ENCODE measurements at places on chromosomes 13 and 19. TPM values are rescaled to one million over a fixed set of nuclear protein-coding genes. Genes with fewer than 3 reads are reported as not detected.

LGALS7 gene
- polyA plus RNA-seq: not detected

SLC8A2 gene
- not detected for polyA plus RNA-seq

ELSPBP1 gene
- polyA plus RNA-seq: not detected

FGF22 gene
- polyA plus RNA-seq: not detected

GFY gene
- polyA plus RNA-seq: not detected
